ENCODE measurements at places on chromosomes 7 and 10.

- DNase-seq, result no peak
Observed at GRCh38 chr7:70068531-70068930, 470.3 kb downstream of the AUTS2 start.

GRCh38 chr7:1810521-1810920 is 140.4 kb downstream of the ELFN1 start:
- peak; percentile 25 for DNase-seq

DNA sequence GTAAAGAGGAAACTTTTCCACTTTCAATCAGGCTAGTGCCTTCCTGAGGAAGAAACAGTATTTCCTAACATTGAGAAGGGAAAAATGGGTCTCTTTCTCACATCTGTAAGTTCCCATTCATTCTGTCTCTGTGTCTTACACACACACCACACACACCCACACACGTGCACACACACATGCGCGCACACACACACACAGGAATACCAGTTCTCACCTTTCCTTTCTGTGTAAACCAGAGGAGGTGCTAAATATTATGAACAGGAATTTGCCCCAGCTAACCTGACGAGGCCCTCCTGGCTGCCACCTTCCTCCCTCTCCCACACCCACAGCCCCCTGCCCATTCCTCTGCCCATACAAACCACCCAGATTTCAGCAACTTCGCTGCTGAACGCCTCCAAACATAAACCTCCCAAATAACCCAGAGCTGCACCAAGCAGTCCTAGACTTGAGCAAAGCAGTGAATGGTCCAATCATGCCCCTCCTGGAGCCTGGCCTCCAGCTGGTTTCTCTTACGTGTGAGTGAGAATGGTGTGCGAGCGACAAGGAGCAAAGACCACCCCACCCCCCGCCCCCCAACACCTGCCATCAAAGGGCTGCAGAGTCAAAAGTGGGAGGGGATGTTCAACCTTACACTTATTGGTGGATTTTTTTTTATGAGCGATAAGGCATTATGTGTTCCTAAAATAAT is 190.5 kb downstream of the HECW1 start:
- no peak for DNase-seq

- DNase-seq, result no peak
Observed at GRCh38 chr7:79810916-79811315, 323.7 kb upstream of the GNAI1 start.

GRCh38 chr10:4129866-4130477 is 345.0 kb upstream of the KLF6 start:
- no peak for DNase-seq

DNA sequence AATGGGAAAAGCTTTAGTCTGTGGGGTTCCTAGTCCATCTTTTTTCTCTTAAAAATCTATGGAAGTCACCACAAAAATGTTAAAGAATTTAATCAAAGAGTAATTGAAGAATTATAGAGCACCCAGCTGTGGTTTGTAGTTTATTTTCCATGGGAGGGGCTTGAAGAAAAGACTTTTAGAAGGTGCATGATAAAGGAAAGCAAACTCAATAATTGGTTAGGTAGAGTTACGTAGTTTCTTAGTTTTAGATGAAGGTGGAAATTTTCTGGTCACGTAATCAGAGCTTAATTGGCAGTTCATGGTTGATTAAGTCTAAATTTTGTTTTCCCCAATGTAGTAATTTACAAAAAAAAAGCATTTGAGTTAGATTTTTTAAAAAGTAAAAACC is 724 bp downstream of the ZNF107 start:
- DNase-seq, result no peak
